ENCODE measurements at places on chromosomes 13 and 19. TPM values are rescaled to one million over a fixed set of nuclear protein-coding genes. Genes with fewer than 3 reads are reported as not detected.

ZNF433 gene
- total RNA-seq, result 4.7 TPM

TTYH1 gene
- total RNA-seq, result 0.62 TPM

CYSLTR2 gene
- not detected for total RNA-seq

EHD2 gene
- total RNA-seq, result 41.8 TPM

Measured in Panc1 (cell line).